ENCODE measurements at places on chromosomes 2 and 18.

DNA sequence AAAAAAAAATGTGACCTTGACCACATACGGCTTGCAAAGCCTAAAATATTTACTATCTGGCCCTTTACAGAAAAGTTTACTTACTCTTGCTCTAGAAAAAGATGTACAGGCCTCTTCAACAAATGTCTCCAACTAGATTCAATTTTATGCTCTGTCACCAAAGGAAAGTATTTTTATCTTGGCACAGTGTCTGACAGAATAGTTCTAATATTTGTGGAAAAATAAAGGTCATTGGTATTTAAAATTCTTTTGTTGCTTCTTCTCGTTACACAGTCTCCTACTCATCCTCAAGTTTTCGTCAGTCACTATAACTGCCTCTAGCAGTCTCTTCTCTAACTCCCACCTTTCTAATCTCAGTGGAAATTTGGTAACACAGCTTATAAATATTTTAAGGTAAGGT lies 1.4 kb downstream of the RBKS start:
- peaks cover 33% of the 10 kb centered on the region for H3K4me1 ChIP-seq
- peak overlapping the region; percentile 78 for H3K27ac ChIP-seq
- H3K36me3 ChIP-seq: no peaks in the 10 kb centered on the region
- no peak for DNase-seq
- no peaks in the 10 kb centered on the region for H3K27me3 ChIP-seq

GRCh38 chr2:222179592-222179991 lies 119.2 kb downstream of the PAX3 start:
- H3K27me3 ChIP-seq: peaks cover 23% of the 10 kb centered on the region
- H3K4me3 ChIP-seq: no peak overlapping the region
- no peaks in the 10 kb centered on the region for H3K36me3 ChIP-seq
- H3K27ac ChIP-seq: no peak overlapping the region

DNA sequence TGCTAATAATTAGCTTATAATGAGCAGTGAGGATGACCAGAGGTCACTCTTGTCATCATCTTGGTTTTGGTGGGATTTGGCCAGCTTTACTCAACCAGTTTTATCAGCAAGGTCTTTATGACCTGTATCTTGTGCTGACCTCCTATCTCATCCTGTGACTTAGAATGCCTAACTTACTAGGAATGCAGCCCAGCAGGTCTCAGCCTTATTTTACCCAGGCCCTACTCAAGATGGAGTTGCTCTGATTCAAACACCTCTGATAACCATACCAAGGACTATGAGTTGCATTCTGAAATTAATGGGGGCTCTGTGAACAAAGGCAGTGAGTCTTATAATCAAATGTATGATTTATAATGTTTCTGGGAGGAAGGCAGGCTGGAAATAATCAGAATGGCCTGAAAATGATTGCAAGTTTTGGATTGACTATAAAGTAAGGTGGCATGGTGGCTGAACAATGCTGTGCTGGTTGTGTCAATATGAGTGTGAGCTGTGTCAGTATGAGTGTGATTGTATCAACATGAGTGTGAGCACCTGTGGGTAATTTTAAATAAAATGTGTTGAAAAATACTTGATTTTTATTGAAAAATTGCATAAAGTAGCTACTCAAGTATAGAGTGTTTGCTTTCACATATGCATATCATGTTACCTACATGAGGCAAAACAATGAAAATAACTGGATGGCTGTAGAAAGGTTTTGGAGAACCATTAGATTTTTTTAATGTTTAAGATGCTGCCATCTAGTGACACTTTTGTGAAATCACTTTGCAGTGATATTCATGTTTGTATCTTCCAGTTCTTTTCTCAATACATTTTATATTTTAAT lies 103.0 kb downstream of the KYNU start:
- H3K4me1 ChIP-seq: peaks cover 5% of the 10 kb centered on the region
- no peaks in the 10 kb centered on the region for H3K27me3 ChIP-seq
- H3K27ac ChIP-seq: no peak overlapping the region
- no peak for DNase-seq
- no peaks in the 10 kb centered on the region for H3K36me3 ChIP-seq

DNA sequence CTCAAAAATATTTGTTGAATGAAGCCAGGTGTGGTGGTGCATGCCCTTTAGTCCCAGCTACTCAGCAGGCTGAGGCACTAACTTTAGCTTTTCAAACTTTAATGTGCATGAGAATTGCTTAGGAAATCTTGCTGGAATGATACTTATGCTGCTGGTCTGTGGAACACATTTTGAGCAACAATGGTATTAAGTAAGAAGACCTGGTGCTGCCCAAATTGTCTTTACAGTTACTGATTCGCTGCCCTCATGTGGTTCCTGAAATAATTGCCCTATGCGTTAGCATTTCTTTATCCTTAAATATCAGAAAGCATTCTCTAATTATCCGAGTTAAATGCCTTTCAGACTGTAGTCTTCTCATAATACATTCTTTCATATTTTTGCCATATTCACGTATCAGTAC lies 76.0 kb upstream of the SESTD1 start:
- H3K36me3 ChIP-seq: no peaks in the 10 kb centered on the region
- no peak overlapping the region for H3K27ac ChIP-seq
- DNase-seq: no peak

DNA sequence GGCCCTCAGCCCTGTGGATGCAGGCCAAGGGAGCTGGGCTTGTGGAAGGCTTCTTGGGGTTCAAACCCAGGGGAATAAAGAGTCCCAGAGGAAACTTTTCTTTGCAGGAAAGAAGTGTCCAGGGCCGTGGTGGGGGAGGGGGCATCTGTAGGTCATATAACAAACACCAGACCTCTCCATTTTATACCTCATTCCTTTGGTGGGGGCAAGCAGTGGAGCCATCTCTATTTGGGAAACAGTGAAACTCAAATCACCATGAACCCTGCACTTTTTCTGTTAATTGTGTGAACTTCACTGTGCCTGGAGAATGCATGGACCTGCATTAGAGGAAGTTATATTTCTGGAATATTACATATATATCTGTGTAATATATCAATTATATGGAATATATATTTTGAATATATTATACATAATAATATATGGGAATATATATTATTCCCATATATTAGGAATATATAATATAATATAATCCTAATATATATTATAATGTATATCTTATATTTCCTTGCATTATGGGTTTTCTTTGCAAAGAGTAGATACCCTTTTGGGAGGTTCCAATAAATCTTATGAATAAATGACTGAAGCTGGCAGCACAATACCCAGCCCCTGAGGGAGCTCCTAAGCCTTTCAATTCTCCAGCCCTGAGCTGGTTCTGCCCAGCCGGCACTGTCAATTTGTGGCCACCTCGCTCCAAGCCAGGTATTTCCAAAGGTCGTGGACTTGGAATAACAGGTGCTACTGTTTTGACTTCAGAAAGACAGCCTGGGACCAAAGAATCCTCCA lies 97.7 kb upstream of the PKDCC start:
- no peaks in the 10 kb centered on the region for H3K27me3 ChIP-seq
- no peaks in the 10 kb centered on the region for H3K36me3 ChIP-seq
- no peak for DNase-seq
- no peak overlapping the region for H3K27ac ChIP-seq
- no peaks in the 10 kb centered on the region for H3K4me1 ChIP-seq

- H3K4me1 ChIP-seq: peaks cover 26% of the 10 kb centered on the region
- no peak overlapping the region for H3K27ac ChIP-seq
- no peak for DNase-seq
- H3K4me3 ChIP-seq: no peak overlapping the region
Observed at GRCh38 chr18:60050821-60051220, 151.0 kb downstream of the PMAIP1 start.

- DNase-seq: no peak
- no peaks in the 10 kb centered on the region for H3K4me1 ChIP-seq
- H3K27ac ChIP-seq: no peak overlapping the region
- no peak overlapping the region for H3K4me3 ChIP-seq
- H3K27me3 ChIP-seq: peaks cover 6% of the 10 kb centered on the region
Observed at GRCh38 chr2:106076941-106077340, 117.2 kb downstream of the UXS1 start.

DNA sequence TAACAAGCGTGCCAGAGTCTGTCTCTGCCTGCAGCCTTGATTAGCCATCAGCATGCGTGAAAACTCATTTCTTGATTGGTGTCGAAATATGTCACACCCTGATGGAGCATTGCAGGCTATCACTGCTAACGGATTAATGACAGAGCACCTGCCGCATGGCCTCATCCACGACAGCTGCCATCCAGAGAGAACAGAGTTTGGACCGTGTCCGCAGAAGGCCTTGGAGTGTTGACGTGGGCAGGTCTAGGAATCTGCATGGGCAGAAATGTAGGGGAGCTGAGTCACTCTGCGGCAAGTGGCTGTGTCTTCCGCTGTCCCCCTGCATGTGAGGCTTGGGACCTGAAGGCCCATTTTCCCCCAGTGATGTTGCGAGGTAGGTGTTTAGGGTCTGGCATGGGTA lies 43.0 kb downstream of the KLHL29 start:
- H3K27me3 ChIP-seq: no peaks in the 10 kb centered on the region
- no peaks in the 10 kb centered on the region for H3K36me3 ChIP-seq
- DNase-seq: no peak
- H3K4me1 ChIP-seq: no peaks in the 10 kb centered on the region
- no peak overlapping the region for H3K4me3 ChIP-seq

- no peaks in the 10 kb centered on the region for H3K36me3 ChIP-seq
- no peaks in the 10 kb centered on the region for H3K27me3 ChIP-seq
- no peak overlapping the region for H3K27ac ChIP-seq
- peaks cover 10% of the 10 kb centered on the region for H3K4me1 ChIP-seq
- no peak overlapping the region for H3K4me3 ChIP-seq
- no peak for DNase-seq
Observed at GRCh38 chr2:134770702-134771101, 51.9 kb upstream of the TMEM163 start.

DNA sequence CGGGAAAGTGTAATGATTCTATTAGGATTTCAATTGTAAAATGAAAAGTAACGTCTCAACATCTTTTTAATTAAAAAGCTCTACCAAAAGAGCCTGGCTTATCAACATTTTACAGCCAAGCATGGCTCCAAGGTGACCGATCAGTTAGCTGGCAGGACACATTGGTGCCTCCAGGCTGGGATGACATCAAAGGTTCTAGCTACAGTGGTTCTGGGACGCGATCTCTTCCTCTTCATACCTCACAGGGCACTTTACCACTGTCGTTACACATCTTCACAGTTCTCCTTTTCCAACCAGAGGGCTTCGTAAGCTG lies 693 bp downstream of the ORC2 start:
- H3K4me3 ChIP-seq: peak overlapping the region; percentile 70
- H3K4me1 ChIP-seq: peaks cover 22% of the 10 kb centered on the region
- no peak for DNase-seq
- peaks cover 38% of the 10 kb centered on the region for H3K36me3 ChIP-seq
- no peaks in the 10 kb centered on the region for H3K27me3 ChIP-seq

DNA sequence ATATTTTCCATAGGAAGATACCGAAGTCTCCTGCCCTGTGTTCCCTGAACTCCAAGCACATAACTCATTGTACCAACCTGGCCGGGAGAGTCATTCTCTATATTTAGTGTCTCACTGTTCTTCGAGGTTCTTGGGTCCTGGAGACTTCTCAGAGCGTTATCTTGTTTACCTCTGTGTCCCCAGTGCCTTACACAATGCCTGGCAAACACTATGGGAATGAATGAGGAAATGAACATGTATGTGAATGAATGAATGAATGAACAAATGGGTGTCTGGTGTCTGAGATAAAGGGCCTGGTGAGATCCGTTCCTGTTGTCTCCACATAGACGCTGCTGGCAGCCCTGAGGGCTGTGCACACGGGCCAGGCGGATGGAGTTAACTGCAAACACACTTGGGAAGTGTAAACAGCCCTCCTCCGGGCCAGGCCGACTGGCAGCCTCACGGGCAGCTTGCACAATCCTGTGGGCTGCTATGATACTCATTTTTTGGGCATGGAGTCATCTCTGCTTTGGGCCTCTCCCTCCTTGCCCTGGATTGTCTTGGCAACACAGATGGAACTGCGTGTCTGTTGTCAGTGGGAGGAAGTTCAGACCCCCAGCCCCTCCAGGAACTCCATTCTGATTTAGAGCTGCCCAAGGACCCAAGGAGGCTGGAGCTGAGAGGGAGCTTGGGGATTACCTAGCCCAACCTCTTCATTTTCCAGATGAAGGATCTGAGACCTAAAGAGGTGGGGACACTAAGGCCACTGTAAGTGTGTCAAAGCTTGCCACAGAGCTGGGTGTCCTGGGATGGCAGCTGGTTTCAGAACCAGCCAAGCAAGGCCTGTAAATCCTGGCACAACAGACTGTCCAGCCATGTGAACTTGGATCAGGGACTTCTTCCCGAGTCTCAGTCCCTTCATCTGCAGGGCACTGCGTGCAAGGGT lies 124.4 kb downstream of the INHBB start:
- H3K4me3 ChIP-seq: no peak overlapping the region
- H3K4me1 ChIP-seq: peaks cover 43% of the 10 kb centered on the region
- no peaks in the 10 kb centered on the region for H3K27me3 ChIP-seq
- DNase-seq: peak; percentile 86
- peak overlapping the region; percentile 56 for H3K27ac ChIP-seq

GRCh38 chr18:79680100-79680879 lies 687 bp downstream of the CTDP1 start:
- H3K27ac ChIP-seq: peak overlapping the region; percentile 73
- H3K27me3 ChIP-seq: no peaks in the 10 kb centered on the region
- no peak for DNase-seq
- no peaks in the 10 kb centered on the region for H3K4me1 ChIP-seq
- H3K36me3 ChIP-seq: peaks cover 14% of the 10 kb centered on the region
- H3K4me3 ChIP-seq: peak overlapping the region; percentile 84

- no peaks in the 10 kb centered on the region for H3K27me3 ChIP-seq
- DNase-seq: no peak
- H3K4me3 ChIP-seq: no peak overlapping the region
- no peak overlapping the region for H3K27ac ChIP-seq
Observed at GRCh38 chr2:212677466-212677865, 138.9 kb upstream of the ERBB4 start.

DNA sequence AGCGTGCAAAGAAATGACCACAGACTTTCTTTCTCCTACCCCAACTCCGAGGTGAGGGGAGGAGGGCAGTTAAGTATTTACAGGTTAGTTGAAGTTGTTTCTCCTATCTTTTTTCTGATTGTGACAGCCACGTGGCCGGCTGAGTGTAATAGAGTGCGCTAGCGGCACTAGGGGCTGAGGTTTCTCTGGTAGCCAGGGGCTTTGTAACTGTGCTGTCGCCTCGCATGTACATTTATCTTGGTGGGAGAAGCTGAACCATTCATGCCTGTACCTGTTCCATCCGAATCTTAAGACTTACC lies 214.1 kb upstream of the STON1 start:
- peaks cover 21% of the 10 kb centered on the region for H3K4me1 ChIP-seq
- H3K36me3 ChIP-seq: no peaks in the 10 kb centered on the region
- peak overlapping the region; percentile 91 for H3K27ac ChIP-seq

- no peak for DNase-seq
- H3K4me1 ChIP-seq: peaks cover 27% of the 10 kb centered on the region
- no peaks in the 10 kb centered on the region for H3K36me3 ChIP-seq
- H3K27ac ChIP-seq: peak overlapping the region; percentile 72
- peak overlapping the region; percentile 1 for H3K4me3 ChIP-seq
- no peaks in the 10 kb centered on the region for H3K27me3 ChIP-seq
Observed at GRCh38 chr2:54814389-54815147, 91.1 kb downstream of the EML6 start.

GRCh38 chr2:142874293-142874814 lies 3.1 kb upstream of the KYNU start:
- H3K4me3 ChIP-seq: no peak overlapping the region
- H3K4me1 ChIP-seq: peaks cover 36% of the 10 kb centered on the region
- peak; percentile 78 for DNase-seq
- H3K36me3 ChIP-seq: no peaks in the 10 kb centered on the region

Data from RWPE2 (cell line).